ENCODE measurements at places on chromosomes 7 and 10.
A peak's percentile ranks its signal among the peaks of the same experiment; 100 is the strongest.

DNA sequence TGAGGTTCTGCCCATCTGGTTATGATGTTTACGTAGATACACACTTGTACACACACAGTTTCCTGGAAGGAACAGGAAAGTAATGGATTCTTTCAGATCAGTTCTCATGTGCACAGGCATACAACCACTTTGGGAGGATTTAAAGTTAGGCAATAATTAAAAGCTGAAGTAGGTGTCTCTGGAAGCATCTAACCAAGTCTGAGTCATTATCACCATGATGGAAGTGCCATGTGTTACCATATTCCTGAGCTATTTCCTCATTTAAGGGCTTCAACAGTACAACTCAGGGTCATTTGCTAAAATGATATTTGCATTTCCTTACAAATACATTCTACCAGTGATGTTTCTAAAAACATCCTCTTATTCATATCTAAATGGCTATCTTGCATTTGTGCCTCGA is 41.4 kb upstream of the BET1 start:
- no peak for DNase-seq

DNA sequence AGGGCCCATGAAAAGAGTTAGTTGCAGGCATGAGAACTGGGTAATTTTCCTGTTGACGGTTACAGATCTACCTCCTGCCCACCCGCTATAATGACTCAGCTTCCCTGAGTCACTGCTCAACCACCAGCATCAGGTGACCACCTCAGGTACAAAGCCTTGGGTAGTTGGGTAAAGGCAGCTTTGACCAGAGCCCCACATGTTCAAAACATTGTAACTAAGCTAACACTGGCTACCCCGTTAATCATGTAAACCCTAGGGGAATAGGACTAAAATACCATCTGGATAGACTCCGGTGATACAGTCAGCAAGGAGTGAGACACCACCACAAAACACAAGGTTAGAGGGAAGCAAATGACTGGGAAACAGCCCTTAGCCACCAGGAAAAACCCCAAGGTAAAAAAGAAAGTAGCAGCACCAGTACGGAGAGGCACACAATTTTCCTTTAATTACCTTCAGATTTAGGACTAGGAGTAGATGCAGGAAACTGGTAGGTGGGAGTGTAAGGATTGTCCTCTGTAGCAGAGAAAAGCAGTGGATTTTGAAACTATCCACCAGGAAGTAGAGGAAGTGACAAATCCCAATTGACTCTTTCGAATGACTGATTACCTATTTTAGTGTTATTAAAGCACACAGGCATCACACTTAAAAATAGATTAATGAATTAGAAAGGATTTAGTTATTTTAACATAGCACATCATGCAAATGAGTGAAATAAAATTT is 103.5 kb upstream of the PDLIM1 start:
- no peak for DNase-seq

- DNase-seq = no peak
Observed at GRCh38 chr7:32680259-32681173, 185.2 kb downstream of the AVL9 start.

DNA sequence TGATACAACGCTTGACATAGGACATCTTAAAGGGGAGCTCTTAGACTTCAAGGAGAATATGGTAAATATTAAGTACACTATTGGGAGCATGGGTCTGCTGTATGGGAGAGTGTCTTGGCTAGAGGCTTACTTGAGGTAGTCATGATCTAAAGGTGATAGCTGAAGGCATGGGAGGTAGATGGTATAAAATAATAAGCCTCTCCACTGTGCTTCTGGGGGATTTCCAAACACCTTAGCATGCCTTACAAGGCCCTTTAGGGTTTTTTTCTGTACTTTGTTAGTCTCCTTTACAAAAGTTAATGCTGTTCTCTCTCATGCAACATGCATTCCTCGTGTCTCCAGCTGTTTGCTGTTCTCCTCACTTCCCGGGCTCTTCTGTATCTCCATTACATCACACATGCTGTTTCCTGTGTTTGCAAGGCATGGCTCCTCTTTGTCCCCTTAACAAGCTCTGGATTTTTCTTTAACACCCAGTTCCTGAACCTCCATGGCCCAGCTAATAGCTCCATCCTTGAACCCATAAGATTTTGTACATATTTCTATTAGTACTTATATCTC is 449.7 kb downstream of the AUTS2 start:
- no peak for DNase-seq

DNA sequence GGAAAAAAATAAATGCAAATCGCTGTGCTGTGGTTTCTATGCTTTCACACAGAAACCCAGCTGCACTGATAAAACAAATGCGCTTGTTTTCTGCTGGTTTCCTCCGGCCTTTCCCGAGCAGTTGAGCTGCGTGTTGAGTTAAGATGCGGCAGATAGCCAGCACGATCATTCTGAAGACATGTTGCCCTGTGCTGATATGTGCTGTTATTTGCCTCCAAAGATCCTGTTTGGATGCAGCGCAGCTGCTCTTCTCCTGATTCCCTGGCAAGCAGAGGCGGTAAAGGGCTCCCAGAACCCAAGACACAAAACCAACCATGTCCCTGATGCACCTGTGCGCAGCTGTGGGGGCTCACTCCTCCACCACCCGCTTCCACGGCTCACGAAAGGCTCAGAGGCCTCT is 225.4 kb downstream of the PAXIP1 start:
- peak; percentile 39 for DNase-seq

DNA sequence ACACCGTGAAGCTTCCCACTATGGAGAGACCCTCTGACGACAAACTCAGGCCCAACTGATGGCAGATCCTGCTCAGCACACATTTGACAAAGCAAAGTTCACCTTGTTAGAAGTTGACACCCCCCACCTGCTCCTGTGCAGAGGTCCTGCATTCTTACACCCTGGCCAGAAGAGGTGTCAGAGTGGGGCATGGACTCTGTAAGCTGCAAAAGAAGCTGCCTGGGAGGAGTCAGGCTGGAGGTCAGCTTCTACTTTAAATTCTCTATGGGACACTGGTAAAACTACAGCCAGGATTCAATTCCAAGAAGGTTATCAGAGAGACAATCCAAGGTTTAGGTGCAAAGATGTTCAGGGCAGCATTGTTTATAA is 20.0 kb upstream of the TNS3 start:
- DNase-seq = no peak

GRCh38 chr10:70672165-70673042 is at the start of gene ADAMTS14:
Gene ADAMTS14, plus strand, starts transcription at chr10:70672506. Its CDS starts 297 bp downstream, at chr10:70672803.
- no peak for DNase-seq

DNA sequence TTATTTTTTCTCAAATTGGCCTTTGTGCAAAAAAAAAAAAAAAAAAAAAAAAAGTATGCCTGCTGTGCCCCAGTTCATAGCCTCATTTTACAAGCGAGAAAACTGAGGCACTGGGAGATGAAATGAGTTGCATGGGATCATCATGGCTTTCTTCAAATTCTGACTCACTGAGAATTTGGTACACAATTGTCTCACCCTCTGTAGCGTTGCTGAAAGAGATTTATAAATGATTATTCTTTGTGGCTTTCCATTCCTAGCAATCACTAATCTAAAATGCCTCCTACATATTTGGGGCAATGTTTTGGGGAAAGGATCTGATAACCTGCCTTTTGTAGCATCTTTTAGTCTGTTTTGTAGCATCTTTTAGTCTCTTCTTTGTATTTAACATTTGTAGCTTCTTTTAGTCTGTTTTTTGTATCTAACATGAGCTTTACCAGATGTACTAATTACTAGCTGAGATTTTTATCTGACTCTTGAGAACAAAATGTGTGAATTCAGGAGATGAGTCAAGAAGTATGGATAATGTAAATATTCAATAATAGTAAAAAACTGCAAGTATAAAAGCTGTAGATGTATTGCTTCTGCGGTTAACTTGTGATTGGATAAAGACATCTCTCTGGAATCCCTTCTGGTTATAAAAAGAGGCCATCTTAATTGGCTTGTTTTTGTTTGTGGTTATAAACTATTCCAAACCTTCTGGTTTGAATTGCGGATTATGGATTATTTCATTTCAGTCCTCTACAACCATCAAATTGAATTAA is 161.4 kb downstream of the ARID5B start:
- DNase-seq = no peak

DNA sequence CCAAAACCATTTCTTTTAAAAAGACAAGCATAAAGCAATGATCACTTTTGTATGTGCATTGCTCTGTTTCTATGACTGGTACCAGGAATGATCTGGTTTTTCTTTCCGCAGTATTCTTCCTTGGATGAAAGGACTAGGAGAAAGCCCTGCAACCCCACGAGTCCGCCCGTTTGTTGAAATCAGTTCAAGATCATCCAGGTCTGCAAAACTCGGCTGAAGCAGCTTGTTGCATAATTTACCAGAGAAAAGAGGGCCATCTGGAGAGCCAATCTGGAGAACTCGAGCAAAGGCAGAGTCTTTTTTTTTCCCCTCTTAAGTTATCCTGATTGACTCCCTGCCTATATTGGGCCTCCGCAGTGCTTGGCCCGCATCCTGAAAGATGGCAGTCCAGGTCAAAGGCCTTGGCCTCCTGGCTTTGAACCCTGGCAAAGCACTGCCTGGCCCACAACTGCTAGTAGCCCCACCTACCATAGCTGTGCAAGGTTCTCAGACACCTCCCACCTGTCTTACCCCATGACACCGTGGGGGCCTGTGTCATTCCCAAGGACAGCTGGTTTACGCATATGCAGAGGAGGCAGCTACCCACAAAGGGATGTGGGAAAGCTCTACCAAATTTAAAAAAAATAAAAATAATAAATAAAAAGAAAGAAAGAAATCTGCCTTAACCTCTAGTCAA is 572.2 kb downstream of the INHBA start:
- DNase-seq = peak; percentile 53

DNA sequence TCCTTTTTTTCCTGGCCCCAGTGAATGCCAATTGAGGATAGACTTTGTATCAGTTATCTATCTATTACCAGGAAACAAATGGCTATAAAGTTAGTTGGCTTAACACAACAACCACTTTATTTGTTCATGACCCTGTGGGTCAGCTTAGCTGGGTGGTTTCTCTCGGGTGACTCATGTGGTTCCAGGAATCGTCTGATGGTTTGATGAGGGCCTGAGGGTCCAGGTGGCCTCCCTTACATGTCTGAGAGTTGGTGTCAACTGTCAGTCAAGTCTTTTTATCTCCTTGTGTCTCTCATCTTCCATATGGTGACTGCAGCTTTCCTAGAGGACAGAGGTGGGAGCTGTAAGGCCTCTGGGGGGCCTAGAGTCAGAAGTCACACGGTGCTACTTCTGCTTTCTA is 15.3 kb upstream of the MAPK8 start:
- no peak for DNase-seq

DNA sequence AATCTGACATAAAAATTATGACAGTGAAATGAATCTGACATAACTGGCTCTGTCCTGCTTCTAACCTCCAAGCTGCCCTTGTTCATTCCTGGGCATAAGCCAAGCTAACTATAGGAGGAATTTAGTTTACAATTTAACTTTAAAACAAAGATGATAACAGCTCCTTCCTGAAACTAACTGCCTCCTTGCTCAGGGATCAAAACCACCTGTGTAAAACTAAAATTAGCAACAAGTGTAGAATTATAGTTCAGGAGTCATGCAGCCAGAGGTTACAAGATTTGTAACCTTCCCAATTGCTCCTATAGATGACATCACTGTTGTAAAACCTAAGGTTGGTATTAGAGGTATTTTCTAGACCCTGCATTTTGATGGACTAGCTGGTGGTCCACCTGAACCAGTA is 256.4 kb upstream of the POM121L12 start:
- DNase-seq = no peak

DNA sequence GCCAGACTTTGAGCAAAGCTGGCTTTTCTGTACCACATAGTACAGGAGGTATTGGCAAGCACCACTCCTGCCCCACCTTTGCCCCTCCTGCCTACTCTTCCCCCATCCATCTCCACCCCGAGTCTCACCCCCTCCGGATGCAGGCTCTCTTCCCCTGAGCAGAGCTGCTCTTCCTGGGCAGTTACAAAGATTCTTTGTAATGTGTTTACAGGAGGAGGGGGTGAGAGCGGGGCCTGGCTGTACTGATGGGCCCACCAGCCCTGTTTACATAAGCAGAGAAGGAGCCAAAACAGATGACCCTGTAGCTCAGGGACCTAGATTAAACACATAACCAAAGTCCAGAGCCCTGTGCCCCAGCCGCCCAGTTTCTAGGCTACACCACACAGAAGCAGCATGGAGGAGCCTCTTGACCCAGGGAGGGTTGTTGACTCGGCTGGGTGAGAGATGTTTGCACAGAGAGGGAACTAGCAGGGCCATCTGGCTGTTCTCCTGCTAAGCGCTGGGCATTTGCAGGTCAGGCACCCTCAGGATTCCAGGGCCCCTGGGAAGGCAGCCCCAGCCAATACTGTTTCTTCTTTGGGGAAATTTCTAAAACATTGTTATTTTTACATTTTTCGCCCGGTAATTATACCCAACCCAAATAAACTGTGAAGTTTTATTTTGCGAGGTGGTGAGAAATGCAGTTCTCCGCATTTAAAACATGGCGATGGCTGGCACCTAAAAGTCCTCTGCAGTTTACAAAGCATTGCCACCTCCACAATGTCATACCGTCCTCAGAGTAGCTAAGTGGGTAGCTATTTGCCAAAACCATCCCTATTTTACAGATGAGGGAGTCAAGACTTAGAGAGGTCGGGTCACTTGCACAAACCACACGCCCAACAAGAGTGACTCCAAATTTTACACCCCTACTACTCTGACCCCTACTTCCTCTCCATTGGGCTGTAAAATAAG is 11.4 kb upstream of the ZKSCAN1 start:
- peak; percentile 28 for DNase-seq

- DNase-seq = no peak
Observed at GRCh38 chr7:130923930-130924329, 189.9 kb upstream of the KLF14 start.

DNA sequence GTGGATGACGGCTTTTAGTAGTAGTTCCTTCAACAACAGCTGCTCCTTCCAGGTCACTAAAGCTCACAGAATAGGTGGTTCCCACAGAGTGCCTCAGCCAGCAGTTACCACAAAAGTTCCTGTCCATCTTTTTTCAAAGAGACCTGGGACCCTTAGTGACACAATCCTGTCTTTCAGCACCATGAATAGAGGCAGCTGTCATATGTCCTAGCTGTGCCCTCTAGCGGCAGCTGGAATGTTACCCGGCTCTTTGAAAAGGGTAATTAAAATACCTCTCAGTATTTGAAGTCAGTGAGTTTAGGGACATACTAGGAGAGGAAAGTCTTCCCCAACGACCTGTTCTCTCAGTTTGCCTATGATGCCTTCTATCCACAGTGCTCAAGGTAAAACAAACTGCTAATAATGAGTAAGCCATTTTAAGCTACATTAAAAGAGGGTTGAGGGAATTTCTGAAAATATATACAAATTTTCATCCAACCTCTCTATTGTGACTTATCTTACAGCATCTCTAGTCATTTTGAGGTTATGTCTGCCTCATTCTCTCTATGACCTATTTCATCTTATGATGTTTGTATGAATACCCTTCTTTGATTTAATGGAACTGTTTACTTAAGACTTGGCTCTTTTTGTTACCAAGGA is 290.8 kb downstream of the NXPH1 start:
- DNase-seq = peak; percentile 81

- DNase-seq = peak; percentile 43
Observed at GRCh38 chr7:19442016-19442785, 266.6 kb downstream of the POLR1F start.
